ENCODE measurements at places on chromosomes 11 and 22.

DNA sequence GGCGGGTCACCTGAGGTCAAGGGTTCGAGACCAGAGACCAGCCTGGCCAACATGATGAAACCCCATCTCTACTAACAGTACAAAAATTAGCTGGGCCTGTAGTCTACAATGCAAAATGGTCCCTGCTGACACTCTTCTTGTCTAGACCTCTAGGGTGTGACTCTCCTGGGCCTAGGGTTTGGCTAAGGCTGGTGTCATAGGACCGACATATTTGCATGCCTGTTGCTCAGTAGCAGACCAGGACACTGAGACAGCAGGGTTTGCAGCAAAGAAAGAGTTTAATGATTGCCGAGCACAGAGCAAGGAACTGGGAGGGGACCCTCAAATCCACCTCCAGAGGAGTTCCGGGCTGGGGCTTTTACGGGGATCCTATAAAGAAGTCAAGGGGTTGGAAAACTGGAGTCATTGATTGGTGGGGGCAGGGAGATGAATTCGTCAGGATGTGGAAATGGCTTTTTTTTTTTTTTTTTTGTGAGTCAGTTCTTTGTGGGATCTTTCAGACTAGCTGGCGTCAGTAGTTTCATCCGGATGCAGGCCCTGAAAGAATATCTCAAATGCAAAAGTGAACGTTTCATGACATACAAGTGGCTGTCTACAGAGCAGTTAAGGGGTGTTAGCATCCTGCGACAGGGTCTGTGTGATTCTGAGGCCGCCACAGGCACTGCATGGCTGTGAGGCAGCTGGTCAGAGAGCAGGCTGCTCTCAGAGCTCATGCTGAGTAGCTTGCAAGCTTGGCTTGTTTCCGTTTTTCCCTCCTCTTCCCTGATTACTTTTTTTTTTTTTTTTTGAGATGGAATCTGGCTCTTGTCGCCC is 27.2 kb upstream of the A4GALT start:
- DNase-seq, result no peak

- peak; percentile 10 for DNase-seq
Measured at GRCh38 chr11:69971741-69972140, 106.4 kb upstream of the ANO1 start.

DNA sequence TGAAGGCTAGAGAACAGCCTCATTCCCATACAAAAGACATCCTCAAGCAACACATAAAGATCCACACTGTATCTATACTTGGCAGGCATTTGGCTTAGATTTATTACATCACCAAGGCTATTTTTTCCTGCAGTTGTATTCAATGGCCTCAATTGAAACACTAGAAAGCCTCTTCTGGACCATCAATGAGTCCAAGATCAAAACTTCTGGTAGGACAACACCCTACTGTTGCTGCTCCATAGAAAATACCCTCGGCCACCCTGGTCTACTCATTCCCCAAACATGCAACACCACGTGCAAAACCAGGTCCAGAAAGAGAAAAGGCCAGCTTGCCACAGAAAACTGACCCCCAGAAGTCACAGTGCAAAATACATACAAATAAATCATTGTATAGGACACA is 56.9 kb upstream of the CADM1 start:
- no peak for DNase-seq

DNA sequence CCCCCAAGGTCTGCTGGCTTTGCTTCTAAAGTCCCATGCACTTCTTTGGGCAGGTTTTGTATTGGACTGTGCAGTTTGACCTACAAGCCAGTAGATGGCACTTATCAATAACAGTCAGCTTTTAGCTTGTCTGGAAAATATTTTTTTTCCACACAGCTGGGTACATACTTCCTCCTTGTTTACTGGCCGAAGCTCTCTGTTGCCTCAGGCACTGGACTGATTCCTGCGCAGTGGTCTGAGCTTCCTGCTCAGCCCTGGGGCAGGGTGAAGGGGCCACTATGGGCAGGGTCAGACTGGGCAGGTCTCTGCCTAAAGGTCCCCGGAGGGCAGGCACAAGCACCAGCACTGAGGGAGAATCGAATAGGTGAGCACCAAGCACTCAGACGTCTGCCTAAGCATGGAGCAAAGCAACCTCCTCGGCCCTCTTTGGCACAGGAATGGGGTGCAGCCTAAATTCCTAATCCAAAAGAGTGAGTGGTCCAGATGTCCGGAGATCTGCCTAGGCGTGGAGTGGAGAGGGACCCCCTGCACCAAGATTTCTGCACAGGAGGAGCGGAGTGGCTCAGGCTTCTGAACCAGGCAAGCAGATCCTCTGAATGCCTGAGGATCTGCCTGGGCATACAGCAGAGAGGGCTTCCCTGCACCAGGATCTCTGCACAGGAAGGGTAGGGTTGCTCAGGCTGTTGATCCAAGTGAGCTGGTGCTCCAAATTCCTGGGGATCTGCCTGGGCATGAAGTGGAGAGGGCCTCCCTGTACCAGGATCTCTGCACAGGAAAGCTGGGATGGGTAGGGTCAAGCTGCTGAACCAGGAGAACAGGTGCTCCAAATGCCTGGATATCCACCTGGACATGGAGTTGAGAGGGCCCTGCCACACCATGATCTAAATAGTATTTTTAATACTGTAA is 105.9 kb upstream of the C11orf58 start:
- no peak for DNase-seq

DNA sequence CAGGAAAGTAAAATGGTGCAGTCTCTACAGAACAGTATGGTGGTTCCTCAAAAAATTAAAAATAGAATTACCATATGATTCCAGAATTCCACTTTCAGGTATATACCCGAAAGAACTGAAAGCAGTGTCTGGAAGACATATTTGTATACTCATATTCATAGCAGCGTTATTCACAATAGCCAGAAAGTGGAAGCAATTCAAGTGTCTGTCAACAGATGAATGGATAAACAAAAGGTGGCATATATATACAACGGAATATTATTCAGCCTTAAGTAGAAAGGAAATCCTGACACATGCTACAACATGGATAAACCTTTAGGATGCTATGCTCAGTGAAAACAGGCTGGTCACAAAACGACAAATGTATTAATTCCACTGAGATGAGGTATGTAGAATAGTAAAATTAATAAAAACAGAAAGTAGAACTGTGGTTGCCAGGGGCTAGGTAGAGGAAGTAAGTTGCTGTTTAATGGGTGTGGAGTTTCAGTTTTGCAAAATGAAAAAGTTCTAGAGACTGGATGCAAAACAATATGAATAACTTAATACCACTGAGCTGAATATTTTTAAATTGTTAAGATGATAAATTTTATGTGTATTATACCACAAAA is 14.5 kb downstream of the SAA1 start:
- peak; percentile 7 for DNase-seq

GRCh38 chr11:34773826-34774225 is 142.4 kb downstream of the APIP start:
- no peak for DNase-seq

GRCh38 chr11:129115652-129116586 is 76.2 kb downstream of the ARHGAP32 start:
- no peak for DNase-seq

- no peak for DNase-seq
Measured at GRCh38 chr11:95702526-95702925, 87.1 kb downstream of the FAM76B start.

DNA sequence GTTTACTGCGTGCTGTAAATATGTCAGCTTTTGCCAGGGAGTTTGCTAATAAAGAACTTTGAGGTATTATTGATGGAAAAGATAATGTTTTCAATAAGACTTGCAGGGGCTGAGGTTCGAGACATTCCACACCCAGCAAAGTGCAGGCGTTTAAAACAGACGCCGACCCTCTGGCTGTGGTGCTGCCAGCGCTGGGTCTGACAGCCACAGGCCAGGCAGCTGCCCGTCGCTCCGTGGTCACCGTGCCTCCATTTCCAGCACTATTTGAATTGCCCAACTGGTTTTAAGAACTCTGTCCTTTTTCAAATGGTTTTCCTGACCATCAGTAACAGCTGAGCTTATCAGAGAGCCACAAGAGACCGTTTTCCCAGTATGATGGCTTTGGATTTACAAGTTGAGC is 28.1 kb upstream of the ALX4 start:
- no peak for DNase-seq

DNA sequence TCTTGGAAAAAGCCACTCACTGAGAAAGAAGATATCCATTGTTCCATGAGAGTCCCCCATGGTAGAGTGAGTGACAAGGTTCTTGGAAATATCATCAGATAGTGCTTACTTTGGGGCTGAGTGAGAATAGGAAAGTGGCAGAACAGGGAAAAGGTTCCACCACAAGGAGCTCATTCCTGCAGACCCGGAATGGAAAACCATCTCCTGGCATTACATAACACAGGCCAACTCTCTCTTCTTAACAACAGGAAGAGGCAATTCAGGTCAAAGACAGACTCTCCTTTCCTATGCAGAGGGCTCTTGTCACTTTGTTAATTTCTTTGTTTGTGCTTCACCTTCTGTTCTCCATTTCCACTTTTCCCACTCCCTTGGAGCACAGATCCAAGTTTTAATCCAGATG is 259.7 kb downstream of the KIRREL3 start:
- DNase-seq, result no peak

DNA sequence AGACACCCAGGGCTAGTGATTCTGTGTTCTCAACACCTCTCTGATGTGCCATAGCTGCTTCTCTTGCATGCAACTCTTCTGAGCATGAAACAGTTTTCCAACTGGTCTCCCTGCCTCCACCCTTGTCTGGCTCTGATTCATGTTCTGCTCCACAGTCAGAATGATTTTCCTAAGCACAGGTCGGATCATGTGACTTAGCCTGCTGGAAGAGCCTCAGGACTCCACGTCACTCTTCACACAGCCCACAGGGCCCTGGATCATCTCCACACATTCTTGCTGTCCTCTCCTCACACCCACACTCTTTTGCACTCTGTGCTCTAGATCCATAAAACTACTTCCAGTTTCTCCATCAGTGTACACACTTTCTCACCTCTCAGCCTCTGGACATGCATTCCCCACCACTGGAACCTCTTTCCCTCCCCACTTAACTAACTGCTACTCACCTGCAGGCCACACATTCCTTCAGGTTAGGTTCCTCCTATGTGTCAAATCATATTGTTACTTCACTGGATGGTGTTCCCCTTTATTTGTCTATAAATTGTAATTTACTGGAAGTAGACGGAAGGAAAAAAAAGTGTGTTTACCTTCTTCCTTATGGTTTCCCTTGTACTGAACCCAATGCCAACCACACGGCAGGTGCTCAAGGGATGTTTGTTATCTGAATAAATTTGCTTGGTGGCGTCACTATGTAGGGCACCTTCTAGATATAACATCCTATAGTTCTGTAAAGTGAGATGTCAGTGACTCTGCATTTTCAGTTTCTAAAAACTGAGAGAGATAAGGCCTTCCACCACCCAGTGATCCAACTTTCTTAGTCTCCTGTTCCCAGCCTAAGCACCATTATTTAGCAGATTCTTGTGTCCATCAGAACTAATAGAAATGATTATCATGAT is 133.7 kb downstream of the ETS1 start:
- no peak for DNase-seq

GRCh38 chr11:5486421-5486820 is 2.1 kb upstream of the OR52D1 start:
- no peak for DNase-seq

Data from CD4-positive, alpha-beta T cell treated with Interleukin-12 subunit alpha and Interleukin-12 subunit beta, for 1 hour (primary cell).